ENCODE measurements at places on chromosomes 13 and 19.

GRCh38 chr19:33323093-33323820 lies 20.9 kb upstream of the CEBPA start:
- no peak for DNase-seq

DNA sequence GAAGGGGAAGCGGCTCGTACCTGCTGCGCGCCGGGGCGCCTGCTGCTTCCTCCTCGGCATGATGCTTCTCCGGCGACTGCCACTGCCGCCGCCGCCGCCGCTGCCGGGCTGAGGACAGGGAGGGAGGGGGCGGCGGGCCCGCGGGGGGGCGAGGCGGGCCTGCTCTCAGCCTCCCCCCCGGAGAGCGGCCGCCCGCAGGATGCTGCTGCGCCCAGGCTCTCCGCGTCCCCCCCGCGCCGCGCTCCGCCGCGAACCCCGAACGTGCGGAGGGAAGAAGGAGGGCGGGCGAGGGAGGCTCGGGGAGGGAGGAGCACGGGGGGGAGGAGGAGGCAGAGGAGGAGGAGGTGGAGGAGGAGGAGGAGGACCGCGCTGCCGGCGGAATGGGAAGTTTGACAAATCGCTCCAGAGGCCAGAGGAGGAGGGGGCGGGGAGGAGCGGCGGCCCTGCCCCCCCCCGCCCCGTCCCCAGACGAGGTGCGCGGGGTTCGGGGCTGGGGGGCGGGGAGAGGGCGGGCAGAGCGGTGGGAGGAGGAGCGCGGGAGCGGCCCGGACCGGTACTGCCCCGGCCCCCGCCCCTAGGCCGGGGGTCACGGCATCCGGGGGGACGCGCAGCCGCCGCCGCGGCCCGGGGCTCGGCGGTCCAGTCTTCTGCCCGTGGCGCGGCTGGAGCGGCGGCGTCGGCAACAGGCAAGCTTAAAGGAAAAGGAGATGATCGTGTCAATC lies at the start of gene TSHZ3:
Gene TSHZ3 (minus strand): TSS at position 277 of the 722 bp plus-strand sequence. CDS start 217 bp downstream, at position 60.
- peak; percentile 47 for DNase-seq

GRCh38 chr13:74110053-74110452 lies 24.2 kb downstream of the KLF12 start:
- DNase-seq, result no peak

- DNase-seq, result no peak
Measured at GRCh38 chr13:78993792-78994191, 334.8 kb upstream of the OBI1 start.

DNA sequence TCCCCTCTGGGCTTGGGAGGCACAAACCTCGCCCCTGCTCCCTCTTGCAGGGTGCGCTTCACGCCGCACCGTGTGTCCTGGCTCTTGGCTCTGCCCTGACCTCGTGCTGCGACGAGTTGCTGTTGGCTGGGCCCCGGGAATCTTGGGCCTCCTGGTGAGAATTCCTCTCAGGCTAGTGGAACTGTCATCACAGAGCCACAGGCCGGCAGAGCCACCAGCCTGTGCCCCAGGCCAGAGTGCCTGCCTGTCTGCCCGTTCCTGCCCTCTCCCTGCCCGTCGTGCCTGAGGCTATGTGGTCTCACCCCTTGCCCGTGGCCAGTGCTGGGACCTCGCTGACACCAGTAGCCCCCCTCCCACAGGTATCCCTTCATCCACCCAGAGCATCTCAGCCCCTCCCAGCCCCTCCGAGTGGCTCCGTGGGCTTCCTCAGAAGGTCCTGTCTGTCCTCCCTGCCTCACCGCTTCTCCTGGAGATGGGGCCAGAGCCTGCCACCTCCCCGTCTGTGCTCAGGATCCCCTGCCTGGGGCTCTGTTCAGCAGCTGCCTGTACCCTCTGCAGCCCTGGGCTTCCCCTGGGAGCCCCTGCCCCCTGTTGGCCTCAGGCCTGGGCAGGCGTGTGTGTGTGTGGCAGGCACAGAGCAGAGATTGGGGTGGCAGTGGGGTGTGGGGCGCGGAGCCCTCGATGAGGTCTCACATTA lies 13.3 kb downstream of the NDUFB7 start:
- no peak for DNase-seq

GRCh38 chr19:14632286-14632685 lies 42.4 kb downstream of the ADGRE3 start:
- peak; percentile 20 for DNase-seq

DNA sequence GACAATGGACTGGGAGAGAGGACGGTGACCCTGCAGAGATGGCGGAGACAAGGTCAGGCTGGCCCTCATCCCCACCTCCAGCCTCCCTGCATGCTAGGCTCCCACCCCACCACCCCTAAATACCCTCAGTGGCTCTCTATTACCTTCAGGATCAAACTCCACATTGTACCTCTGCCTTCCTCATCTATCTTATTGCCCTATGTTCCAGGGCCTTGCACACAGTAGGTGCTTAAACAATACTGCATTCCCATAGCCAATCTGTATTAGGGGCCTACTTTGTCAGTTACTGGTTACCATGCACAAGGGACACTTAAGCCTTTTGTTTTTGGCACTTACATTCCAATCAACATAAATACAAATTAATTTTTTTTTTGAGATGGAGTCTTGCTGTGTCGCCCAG lies 6.5 kb downstream of the PALM3 start:
- DNase-seq, result no peak

GRCh38 chr13:28268800-28269223 lies 130.5 kb downstream of the PAN3 start:
- DNase-seq, result no peak

DNA sequence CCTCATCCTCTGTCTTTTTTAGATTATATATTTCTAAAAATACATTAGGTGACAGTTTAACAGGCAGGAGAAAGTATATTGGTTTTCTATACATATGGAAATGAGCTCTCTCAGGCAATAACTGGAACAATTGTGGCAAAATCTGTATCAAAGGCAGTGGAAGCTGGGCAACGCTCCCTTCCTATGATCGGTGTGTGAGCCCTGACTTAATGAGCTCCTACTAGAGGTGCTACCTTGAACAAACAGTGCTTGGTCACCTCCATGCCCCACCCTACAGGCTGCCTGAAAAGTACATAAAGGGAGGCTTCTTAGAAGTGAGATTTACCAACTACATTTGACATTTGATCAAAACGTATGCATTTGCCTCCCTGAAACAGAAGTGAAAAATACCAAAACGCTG lies 185.3 kb downstream of the EFNB2 start:
- no peak for DNase-seq

GRCh38 chr19:50647879-50648615 lies 1.2 kb upstream of the C19orf81 start:
- DNase-seq, result no peak

- no peak for DNase-seq
Measured at GRCh38 chr13:44464471-44464870, 90.8 kb downstream of the SERP2 start.

DNA sequence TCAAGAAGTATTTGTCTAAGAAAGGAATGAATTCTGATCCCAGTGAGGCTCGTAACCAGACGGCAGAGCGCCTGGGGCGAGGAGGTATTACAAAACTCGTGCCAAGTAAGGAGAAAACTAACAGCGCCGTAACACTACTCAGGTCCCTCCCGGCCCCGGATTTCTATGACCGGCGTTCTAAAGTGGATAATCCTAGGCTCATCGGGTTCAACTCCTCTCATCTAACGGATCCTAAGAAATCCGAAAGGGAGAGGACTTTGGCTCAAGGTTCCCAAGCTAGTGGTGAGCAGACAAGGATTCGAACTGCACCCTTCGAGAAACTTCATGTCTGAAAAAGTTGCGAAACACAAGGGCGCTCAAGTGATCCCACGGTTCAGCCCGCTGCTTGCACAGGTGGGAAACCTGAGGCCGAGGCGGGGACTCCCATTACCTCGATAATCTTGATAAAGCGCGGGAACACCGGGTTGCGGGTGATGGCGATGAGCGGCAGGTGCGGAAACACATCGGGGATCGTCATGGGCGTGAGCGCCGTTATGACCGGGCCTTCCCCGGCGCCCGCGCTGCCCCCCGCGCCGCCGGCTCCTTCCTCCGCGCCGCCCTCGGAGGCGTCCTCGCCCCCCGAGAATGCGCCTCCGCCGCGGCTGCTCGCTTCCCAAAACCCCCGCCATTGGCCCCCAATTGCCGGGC lies 529 bp downstream of the LONP1 start:
- DNase-seq, result no peak

DNA sequence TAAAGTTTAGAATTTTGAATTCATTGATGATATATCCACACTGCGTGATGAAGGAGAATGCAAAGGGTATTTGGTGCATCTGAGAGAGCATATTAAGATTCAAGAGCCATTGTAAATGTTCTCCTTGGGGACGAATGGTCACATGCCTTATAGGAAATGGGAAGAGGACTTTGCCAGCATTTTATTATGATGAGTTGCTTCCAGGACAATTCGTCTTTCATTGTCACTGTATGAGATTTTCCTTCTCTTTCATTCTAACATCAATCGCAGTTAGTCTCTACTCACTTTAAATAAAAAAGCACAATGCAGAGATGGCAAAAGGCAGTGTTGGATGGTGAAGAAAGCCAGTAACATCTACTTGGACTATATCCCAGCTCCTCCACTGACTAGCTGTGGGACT lies 21.4 kb downstream of the WDFY2 start:
- no peak for DNase-seq

Measured in CD4-positive, alpha-beta T cell treated with Interferon alpha-2 for 1 hour (primary cell).